Endothelial cell (in vitro differentiated cells): ENCODE measurements at places on chromosomes 11 and 22.

GRCh38 chr11:84790849-84791427 is 836.2 kb downstream of the DLG2 start:
- no peak for DNase-seq

GRCh38 chr11:16902781-16903378 is 111.3 kb downstream of the PLEKHA7 start:
- DNase-seq: no peak

DNA sequence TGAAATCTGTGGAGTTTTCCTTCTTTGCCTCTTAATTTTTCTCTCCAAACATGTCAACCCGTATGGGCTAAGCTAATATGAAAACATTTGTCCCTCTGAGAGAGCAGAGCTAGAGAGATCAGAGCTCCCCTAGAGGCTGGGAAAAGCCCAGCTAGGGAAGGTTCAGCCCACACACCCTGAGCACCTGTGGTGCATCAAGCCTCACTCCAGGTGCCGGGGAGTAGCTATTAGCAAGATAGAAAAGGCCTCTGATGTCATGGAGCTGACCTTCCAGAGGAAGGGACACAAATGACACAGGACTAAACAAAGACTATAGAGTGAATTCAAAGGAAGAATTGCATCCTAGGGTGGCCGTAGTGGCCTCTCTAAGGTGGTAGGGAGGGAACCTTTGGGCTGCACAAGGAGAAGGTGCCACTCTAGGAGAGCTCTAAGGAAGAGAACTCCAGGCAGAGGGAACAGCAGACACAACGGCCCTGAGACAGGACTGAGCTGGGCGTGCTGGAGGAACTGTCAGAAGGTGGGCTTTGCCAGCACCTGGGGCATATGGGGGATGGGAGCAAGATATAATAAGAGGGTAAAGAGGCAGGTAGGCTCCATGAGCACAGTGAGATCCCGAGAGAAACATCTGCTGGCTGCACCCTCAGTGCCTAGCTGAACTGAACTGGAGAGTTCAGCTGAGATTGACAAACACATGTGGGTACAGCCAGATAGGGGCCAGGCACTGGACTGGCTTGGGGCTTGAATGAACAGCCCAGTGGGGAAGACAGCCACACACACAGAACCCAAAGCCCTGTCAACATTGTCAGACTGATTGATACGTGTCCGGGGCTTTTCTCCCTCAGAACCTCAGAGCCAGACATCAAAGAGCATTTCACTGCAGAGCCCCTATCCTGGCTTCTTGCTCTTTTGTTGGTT is 65.5 kb upstream of the DRD2 start:
- DNase-seq: no peak

DNA sequence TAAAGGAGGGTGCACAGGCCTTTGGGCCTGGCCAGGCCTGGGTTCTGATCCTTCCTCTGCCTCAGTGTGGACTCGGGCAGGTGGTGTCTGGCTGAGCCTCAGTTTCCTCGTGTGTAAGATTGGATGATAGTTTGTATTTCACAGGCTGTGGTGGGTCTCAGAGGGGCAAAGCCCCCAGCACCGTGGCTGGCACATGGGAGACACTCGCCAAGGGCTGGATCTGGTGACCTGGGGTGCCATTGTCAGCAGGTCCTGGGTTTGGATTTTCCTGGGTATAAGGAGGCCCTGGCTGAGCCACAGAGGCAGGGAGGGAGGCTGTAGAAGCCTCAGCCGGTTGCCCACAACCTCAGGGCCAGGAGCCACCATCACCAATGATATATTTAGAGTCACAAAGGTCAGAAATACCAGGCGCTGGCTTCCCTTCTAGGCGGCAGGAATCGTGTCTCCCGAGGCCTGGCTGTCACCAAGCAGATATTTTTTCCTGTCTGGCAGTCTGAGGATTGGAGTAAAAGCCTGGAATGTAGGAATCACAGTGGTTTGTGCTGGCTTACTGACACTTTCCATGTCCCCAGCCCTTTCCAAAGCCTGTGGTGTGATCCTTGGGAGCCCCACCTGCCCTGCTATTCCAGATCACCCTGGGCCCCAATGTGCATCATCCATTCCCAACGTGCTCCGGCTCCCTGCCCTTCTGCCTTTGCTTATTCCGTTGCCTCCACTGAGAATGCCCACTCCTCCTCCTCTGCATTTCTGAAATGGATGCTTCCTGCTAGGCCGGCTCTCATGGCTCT is 15.6 kb downstream of the KCNC1 start:
- no peak for DNase-seq

- no peak for DNase-seq
Observed at GRCh38 chr11:116310226-116310625, 462.6 kb downstream of the BUD13 start.

- no peak for DNase-seq
Observed at GRCh38 chr11:204587-205109, 2.6 kb downstream of the BET1L start.

GRCh38 chr22:23392420-23393121 is 187.5 kb downstream of the IGLL1 start:
- DNase-seq: no peak
